ENCODE measurements at places on chromosomes 5 and 9. TPM values are rescaled to one million over a fixed set of nuclear protein-coding genes. Genes with fewer than 3 reads are reported as not detected.

KCNT1 gene
- total RNA-seq: not detected

TRMT10B gene
- 3.2 TPM for total RNA-seq

ZBTB5 gene
- total RNA-seq: 8.6 TPM

PGM5 gene
- under 0.01 TPM for total RNA-seq

CD14 gene
- 3.2 TPM for total RNA-seq

ECM2 gene
- total RNA-seq: 0.90 TPM

BTNL9 gene
- not detected for total RNA-seq

FOXI1 gene
- not detected for total RNA-seq

CTNND2 gene
- not detected for total RNA-seq

TTC16 gene
- total RNA-seq: not detected

C9 gene
- total RNA-seq: not detected

PCDHB3 gene
- 0.13 TPM for total RNA-seq

CAMK4 gene
- total RNA-seq: not detected

PRLR gene
- not detected for total RNA-seq
